ENCODE measurements at places on chromosomes 12 and 14. TPM values are rescaled to one million over a fixed set of nuclear protein-coding genes. Genes with fewer than 3 reads are reported as not detected.
A peak's percentile ranks its signal among the peaks of the same experiment; 100 is the strongest.

- H3K27me3 ChIP-seq = no peaks in the 10 kb centered on the region
- no peak overlapping the region for H3K4me3 ChIP-seq
- H3K27ac ChIP-seq = no peak overlapping the region
- H3K36me3 ChIP-seq = no peaks in the 10 kb centered on the region
- DNase-seq = no peak
Measured at GRCh38 chr12:105040476-105040875, 43.8 kb downstream of the ALDH1L2 start.

DNA sequence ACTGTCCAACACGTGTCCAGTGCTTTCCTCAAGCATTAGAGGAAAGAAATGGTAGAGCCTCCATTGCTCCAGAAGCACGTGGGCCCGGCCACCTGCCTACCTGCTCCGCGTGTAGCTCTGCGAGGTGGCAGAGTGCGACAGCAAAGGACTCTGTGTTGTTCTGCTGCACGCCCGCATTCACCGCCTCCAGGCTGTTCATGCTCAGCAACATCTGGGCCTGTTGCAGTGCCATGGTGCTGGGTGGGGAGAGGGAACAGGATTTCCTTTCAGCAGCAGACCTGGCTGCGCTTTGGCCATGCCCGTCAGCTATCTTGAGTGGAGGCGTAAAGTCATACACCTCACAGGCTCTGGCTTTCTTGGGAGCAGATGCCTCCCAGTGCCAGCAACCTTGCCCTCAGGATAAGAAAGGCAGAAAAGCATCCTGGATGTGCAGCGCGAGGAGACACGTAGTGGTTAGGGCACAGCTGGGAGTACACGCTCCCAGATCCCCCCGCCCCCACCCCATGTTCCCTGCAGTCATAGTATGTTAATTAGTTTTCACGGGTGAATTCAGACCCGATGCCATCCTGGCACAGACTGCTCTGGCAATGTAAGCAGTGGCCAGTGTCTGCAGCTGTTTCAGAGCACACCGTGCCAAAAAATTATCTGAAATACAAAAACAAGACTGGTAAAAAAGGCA lies 25.1 kb downstream of the ANAPC5 start:
- peaks cover 28% of the 10 kb centered on the region for H3K36me3 ChIP-seq
- H3K4me3 ChIP-seq = no peak overlapping the region
- no peak for DNase-seq
- H3K27me3 ChIP-seq = no peaks in the 10 kb centered on the region
- no peak overlapping the region for H3K27ac ChIP-seq

OR10G3 gene
- not detected for total RNA-seq

DNA sequence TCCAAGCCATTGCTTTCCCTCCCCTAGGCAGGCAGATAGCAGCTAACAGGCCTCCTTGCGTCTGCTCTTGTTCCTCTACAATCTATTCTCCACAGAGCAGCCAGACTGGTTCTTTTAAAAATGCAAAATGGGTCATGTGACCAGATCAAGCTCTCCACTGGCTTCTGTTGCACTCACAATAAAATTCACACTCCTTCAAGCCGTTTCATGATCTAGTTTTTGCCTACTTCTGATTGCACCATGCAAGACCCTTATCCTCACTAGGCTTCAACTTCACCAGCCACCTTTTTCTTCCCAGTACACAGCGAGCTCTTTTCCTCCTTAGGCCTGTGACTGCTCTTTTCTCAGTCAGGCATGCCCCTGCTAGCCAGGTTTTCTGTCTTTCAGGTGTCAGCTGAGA lies 6.1 kb upstream of the KRAS start:
- peak overlapping the region; percentile 32 for H3K27ac ChIP-seq
- no peaks in the 10 kb centered on the region for H3K27me3 ChIP-seq
- no peak overlapping the region for H3K4me3 ChIP-seq
- H3K4me1 ChIP-seq = peaks cover 15% of the 10 kb centered on the region
- no peaks in the 10 kb centered on the region for H3K36me3 ChIP-seq
- no peak for DNase-seq

ADCY4 gene
- 3.1 TPM for total RNA-seq

ABCD2 gene
- total RNA-seq = 0.11 TPM

Data from esophagus squamous epithelium (tissue), 5 donors.